Cortex of kidney (tissue), 1 donor: ENCODE measurements at places on chromosomes 5 and 9.

- no peak for DNase-seq
Measured at GRCh38 chr5:151622367-151623088, 31.4 kb upstream of the FAT2 start.

GRCh38 chr9:13524245-13524644 lies 244.8 kb upstream of the MPDZ start:
- no peak for DNase-seq

- no peak for DNase-seq
Measured at GRCh38 chr9:92563116-92564100, 27.6 kb upstream of the ECM2 start.

- DNase-seq: no peak
Measured at GRCh38 chr5:99019812-99020697, 91.2 kb upstream of the CHD1 start.

DNA sequence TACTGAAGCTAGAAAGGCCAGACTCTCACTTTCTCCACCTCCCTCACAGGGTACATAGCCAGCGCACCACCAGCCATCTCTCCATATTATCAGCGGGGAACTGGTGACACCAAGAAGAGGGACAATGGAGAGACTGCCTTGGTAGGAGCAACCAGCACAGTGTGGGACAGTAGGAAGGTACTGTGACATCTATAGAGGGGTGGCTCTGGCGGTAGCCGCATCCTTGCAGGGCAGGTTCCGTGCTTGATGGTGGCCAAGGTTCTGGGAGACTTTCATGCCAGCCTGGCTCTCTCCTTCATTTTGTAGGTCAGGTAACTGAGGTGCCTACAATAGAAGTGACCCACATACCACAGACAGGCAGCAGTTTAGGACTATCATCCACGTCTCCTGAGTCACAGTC lies 65.5 kb upstream of the SMIM23 start:
- no peak for DNase-seq

GRCh38 chr9:5569409-5569808 lies 59.1 kb downstream of the PDCD1LG2 start:
- DNase-seq: no peak

DNA sequence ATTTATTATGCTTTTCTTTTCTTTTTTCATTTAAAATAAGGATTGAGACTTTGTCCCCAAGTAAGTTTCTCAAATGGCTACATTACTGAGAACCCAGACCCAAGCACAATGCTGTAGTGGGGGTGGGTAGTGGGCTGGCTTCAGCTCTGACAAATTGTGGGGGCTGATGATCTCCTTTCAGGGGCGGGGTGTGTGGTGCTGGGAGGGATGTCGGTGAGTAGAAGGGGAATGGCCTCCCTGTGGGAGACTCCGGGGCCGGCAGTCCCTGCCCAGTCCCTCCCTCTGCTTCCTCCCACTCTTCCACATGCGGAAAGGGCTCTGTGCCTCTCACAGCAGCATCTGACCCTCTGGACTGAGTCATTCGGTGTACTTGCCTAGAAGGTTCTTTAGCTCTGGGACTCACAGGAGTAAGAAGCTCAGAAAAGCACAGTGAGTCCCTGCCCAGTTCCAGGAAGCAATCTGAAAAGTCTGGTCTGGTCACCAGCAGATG lies 14.3 kb downstream of the CD180 start:
- no peak for DNase-seq

- DNase-seq: no peak
Measured at GRCh38 chr5:52947208-52947607, 41.9 kb upstream of the ITGA2 start.

DNA sequence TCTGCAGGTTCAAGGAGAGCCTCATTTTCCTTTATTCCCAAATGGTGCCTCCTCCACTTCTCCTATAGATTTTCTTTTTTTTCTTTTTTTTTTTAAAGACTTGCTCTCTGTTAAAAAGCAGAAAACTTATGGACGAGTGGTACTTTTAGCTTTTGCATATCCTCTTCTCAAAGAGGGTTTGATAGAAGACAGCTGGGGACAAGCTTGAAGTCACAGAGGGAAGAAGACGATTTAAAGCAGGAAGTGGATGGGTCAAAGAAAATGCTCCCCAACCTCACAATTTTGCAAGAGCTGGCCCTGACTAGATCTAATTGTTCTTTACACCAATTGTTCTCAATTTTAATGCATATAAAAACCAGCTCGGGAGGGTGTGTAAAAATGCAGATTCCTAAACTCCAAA lies 48.9 kb downstream of the APBA1 start:
- no peak for DNase-seq

- DNase-seq: no peak
Measured at GRCh38 chr9:112162621-112163413, 12.3 kb downstream of the SUSD1 start.

- no peak for DNase-seq
Measured at GRCh38 chr5:17157916-17158529, 59.4 kb upstream of the BASP1 start.

DNA sequence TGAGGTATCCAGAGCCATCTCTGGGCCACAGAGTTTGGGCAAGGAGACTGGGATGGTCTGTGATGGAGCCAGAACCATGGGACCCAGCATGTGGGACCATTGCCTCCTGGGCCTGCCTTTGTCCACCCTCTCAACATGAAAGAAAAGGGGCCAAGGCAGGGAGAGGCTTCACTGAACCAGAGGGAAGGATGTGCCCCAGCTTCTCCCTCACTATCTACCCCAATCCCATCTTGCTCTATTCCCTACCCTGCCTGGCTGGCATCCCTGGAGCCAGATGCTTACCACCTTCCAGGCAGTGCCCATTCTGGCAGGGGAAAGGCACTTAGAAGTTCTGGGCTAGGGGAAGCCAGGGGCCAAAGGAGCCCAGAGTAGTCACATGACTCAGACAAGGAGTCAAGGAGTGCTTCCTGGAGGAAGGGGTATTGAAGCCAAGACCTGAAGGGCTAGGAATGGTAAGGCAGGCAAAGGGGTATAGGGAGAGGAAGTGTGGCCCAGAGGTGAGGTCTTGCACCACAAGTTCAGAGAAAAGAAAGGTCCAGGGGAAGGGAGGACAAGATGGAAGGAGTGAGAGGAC lies 9.8 kb downstream of the PDLIM4 start:
- DNase-seq: no peak

DNA sequence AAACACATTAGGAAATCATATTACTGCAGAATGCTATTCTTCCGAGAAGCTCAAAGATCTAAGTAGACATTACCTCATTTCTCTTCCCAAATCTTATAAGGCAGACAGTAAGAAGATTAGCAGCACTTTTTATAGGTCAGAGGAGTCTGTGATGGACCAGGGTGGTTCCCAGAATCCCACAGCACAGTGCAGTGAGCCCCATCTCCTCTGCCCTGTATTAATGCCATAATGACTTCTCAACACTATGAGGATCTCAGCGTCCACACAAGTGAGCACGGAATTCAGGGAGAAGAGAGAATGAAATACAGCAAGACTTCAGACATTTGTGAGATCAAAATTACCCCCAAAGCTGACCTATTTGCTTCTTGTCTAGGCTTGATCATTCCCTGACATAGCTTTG lies 49.9 kb downstream of the PRUNE2 start:
- no peak for DNase-seq

DNA sequence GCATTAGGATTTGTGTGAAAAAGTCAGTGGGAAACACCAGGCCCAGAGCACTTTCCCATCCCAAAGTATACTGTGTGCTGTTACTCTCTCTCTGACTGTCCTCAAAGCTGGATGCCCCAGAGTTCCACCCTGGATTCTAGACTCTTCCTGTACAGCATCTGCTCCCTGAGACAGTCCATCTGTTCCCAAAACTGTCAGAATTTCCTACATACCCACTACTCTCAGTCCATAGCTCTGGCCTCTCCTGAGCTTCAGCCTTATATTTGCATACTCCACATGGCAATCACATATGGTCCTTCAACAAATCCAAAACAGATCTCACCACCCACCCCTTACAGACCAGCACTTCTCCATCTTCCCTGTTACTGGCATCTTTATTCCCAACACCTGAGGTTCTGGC lies 9.5 kb downstream of the ELP1 start:
- no peak for DNase-seq

DNA sequence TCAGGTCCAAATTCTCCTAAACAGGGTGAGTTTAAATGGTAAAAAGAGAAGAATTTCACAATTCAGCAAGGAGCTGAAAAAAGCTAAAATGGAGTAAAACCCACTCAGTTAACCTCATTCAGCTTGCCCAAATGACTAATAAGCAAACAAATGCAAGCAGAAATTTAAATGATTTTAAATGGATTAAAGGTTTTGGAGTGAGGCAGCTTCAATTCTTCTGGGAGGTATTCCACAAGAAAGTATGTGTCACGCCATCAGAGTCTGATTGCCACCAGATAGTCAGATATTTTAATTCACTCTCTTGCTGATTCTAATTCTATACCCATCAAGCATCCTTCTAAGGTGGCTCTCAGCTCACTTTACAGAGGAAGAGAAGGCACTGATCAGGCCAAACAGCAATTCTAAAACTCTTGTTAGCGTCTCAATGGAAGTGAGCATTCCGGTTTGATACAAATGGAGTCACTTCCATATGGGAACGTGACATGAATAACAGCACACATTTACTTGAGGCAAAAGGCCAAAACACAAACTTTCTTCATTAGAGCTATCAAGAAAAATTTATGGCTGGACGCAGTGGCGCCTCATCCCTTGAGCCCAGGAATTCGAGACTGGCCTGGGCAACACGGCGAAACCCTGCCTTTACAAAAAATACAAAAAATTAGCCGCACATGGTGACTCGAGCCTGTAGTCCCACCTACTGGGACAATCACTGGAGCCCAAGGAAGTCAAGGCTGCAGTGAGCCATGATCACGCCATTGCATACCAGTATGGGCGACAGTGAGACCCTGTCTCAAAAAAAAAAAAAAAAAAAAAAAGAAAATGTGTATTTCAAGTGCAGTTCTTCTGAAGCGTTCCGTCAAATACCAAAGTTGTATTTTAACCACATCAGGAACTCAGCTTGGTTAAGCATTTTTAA lies 2.0 kb downstream of the CLK4 start:
- no peak for DNase-seq

DNA sequence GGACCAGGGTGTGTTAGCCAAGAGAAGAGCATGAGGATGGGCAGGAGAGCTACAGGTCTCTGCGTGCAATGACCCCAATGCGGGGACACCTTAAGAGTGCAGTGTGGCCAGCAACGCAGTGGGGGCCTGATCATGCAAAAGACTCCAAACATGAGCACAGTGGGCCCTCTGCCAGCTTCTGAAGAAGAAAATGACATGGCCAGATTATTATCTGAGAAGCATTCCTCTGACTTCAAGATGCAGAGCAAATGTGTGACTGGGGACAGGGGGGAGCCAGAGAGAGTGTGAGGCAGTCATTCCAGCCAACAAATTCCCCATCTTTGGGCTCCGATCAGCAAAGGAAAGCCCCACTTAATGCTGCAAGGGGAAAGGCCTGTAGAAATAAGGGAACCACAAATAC lies 229.4 kb downstream of the CDK5RAP2 start:
- DNase-seq: no peak

GRCh38 chr5:141001446-141001843 lies 35.2 kb downstream of the PCDHAC2 start:
- no peak for DNase-seq

- no peak for DNase-seq
Measured at GRCh38 chr5:145936401-145937131, at the start of gene SH3RF2. Gene SH3RF2 (plus strand): TSS chr5:145936578. CDS start chr5:145937929, 1,351 bp downstream.

GRCh38 chr5:133285583-133286021 lies 233.8 kb downstream of the HSPA4 start:
- DNase-seq: no peak

GRCh38 chr5:95619096-95619495 lies 791 bp upstream of the GPR150 start:
- no peak for DNase-seq

DNA sequence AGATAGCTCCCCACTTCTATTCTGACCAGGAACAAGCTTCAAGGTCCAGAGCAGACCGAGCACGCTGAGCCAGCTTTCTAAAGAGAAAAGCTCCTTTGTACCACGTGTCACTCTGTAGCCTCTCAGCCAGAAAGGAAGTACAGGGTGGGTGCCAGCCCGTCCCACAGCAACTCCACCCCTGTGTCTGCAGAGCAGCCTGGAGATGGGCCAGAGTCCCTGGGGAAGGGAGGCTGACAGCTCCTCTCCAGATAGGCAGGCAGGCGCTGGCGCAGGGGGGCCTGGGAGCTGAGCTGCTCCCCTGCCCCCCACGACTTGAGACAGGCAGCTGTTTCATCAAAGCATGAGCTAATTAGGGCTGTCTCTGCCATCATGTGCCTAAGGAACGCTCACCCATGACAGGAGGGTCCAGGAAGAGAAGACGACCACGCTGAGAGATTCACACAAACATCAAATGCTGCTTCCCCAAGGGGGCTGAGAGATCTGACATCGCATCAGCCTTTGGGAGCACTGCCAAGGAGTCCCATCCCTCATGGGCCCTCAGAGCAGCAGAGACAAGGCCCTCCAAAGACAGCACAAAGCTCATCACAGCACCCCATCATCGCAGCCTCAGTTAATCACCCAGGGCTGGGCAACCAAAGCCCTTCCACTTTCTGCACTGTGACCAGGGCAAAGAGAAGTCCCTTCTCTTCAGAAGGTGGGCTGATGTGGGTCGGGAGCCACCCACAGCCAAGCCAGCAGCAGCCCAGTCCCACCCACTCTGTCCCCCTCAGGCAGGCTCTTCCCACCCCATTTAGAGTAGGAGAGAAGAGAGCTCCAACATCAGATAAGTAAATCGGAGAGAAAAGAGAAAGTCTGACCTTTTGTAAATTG lies 78.5 kb upstream of the LRRTM2 start:
- no peak for DNase-seq

GRCh38 chr9:85225180-85225579 lies 516.6 kb downstream of the AGTPBP1 start:
- DNase-seq: no peak
